ENCODE measurements at places on chromosomes 3 and 15. TPM values are rescaled to one million over a fixed set of nuclear protein-coding genes. Genes with fewer than 3 reads are reported as not detected.

Gene TRH
- not detected for total RNA-seq

Gene CADM2
- total RNA-seq: 0.26 TPM

Gene RARB
- total RNA-seq: 0.26 TPM

Gene RARRES1
- not detected for total RNA-seq

Gene FAM81A
- 0.26 TPM for total RNA-seq

Gene SH2D7
- not detected for total RNA-seq

Gene SLCO2A1
- total RNA-seq: not detected

Gene SLC12A8
- 19.2 TPM for total RNA-seq

Gene ADGRG7
- total RNA-seq: under 0.01 TPM

Gene CDHR4
- not detected for total RNA-seq

Gene DAPK2
- total RNA-seq: 0.53 TPM

Gene HAPLN3
- 1.1 TPM for total RNA-seq

Gene PRR20G
- total RNA-seq: not detected

DNA sequence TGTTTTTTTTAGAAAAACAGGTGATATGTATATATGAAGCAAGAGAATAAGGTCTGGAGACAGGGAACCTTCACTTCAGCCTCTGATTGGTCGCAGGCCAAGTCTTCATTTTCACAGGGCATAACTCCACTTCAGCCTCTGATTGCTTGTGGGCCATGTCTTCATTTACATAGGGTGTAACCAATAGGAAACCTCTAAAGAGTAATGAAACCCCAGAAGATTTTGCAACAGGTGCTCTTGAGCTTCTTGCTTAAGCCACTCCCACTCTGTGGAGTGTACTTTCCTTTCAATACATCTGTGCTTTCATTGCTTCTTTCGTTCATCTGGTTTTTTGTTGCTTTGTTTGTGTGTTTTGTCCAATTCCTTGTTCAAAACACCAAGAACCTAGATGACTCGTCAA, 22.6 kb upstream of the SCG3 start:
- peak; percentile 4 for DNase-seq

GRCh38 chr3:70916375-70917055, 604.1 kb upstream of the MDFIC2 start:
- peak; percentile 3 for DNase-seq

- DNase-seq: no peak
Observed at GRCh38 chr15:70579766-70580165, 183.6 kb downstream of the UACA start.

GRCh38 chr15:48266024-48266689, 60.1 kb downstream of the SLC12A1 start:
- peak; percentile 52 for DNase-seq

GRCh38 chr15:44720460-44721176, 9.3 kb downstream of the B2M start:
- DNase-seq: no peak

- DNase-seq: no peak
Observed at GRCh38 chr3:50204804-50205412, at the start of gene SLC38A3. TSS of gene SLC38A3 (plus strand) at chr3:50205271. CDS start at chr3:50214200, 8,929 bp downstream.

- DNase-seq: peak; percentile 95
Observed at GRCh38 chr3:87287011-87287410, 10.6 kb upstream of the POU1F1 start.

GRCh38 chr3:125313060-125313635, 62.0 kb downstream of the ZNF148 start:
- DNase-seq: peak; percentile 57

DNA sequence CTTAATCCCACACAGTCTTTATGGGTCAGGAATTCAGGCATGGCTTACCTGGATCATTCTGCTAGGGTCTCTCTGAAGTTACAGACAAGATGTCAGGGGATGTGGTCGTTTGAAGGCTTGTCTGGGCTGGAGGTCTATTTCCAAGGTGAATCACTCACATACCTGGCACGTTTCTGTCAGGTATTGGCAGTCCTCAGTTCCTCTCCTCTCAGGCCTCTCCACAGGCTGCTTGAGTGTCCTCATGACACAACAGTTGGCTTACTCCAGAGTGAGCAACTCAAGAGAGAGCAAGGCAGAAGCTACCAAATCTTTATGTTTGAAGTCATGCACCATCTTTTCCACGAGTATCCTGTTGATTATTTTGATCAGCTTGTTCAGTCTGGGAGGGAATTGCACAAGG, 43.9 kb upstream of the PARP14 start:
- peak; percentile 67 for DNase-seq

GRCh38 chr3:48429317-48429959, 448 bp downstream of the PLXNB1 start:
- peak; percentile 38 for DNase-seq

DNA sequence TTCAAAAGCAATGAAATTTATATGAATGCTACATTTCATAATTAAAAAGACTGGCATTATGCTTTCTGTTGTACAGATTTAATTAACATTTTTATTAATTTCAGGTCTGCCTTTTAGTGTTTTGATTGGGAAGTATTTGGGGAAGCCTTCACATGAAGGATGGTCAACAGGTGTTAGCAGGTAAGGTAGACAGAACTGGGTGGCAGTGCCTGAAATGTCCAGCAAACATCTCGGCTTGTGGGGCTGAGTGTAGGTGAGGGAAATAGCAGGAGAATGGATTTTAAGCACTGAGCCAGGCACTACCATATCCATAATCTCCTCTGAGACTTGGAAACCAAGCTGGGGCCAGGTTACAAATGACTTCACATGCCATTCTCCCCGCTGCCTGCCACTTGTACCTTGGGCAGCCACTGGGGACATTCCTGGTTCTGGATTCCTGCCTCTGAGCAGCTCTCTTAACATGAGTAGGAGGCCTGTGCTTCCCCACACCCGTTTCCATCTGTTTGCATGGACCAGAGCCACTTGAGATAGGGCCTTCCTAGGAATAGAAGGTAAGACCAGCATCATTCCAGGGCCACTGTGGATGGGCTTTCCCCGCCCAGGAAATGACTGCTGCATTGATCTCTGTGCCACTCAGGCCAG, 125.9 kb upstream of the HES1 start:
- DNase-seq: no peak

- DNase-seq: peak; percentile 84
Observed at GRCh38 chr3:59654480-59655417, 604.9 kb upstream of the CFAP20DC start.

- no peak for DNase-seq
Observed at GRCh38 chr3:50287262-50287661, 5.0 kb downstream of the IFRD2 start.

GRCh38 chr3:33201195-33201594, 17.4 kb downstream of the SUSD5 start:
- no peak for DNase-seq

- DNase-seq: peak; percentile 3
Observed at GRCh38 chr3:76147846-76148245, 362.5 kb upstream of the ZNF717 start.

DNA sequence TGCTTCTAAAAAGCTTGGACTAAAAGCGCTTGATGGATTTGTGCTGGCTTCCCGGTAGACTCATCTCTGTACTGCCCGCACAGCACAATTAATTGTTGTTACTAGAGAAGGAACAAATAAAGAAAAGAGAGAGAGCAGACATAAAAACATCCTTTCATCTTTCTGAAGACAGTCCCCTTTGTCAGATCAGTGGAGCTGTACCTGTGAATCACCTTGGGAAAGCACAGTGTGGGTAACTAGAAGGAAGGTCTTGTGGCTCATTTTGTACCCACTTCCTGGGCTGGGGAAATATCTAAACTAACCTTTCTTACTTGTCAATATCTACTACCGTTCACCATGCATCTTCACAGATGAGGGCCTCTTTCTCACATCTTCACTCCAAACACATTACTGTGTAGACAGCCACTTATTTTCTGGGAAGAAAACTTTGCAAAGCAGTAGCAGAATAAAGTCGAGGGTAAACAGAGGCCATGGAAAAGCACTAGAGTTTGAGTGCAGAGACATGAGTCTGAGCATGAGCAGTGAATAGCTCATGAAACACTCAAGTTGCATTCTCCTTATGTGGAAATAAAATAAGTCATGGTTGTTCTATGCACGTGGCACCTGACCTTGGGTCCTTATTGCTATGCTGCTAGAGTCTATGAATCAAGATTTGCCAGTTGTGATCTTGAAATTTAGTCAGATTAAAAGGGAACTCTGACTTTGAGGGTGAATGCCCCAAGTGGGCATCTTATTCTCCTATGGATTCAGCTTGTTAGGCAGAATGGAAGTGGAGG, 169.3 kb downstream of the LPP start:
- DNase-seq: no peak

DNA sequence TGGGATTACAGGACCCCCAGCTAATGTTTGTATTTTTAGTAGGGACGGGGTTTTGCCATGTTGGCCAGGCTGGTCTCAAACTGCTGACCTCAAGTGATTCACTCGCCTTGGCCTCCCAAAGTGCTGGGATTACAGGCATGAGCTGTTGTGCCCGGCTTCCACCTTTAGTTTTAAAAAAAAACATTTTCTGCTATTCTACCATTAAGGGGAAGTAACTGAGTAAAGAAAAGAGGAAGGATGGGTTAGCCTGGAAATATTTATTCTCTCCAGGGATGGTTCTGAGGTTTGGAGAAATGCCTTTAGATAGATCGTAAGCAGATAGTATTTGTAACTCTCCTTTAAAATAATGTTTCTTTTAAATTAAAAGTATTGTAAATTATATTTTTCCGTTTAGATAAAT, 3.1 kb downstream of the AP4E1 start:
- DNase-seq: no peak

DNA sequence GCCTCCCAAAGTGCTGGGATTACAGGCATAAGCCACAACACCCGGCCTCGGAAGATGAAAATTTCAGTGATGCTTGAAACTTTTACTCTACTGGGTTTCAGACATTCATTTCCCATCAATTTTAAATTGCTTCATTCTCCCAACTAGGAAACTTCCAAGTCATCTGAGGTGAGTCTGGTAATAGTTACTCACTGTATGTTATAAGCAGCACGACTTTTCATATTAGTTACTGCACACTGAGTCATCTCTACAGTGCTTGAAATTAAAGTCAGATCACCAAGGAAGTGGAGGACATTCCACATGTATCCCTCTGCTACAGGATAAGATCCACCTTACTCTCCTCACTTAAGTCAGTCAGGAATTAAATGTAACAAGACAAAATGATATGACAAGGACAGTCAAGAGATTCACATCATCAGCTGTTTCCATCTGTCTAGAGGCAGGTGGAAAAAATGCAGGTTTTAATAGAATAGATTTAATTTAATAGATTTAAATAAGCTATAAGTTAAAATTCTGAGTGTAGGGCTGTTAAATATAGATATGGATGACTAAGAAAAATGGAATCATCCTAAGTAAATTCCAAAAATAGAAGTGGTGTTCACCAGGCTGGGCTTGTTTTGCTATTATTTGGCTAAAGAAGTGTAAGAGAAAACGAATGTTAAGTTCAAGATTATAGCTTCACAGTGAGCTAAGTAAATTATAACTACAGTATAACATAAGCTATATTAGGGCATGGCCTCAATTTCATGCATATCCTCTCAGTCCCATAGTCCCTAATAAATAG, 104.4 kb downstream of the TMCO5A start:
- DNase-seq: peak; percentile 94

DNA sequence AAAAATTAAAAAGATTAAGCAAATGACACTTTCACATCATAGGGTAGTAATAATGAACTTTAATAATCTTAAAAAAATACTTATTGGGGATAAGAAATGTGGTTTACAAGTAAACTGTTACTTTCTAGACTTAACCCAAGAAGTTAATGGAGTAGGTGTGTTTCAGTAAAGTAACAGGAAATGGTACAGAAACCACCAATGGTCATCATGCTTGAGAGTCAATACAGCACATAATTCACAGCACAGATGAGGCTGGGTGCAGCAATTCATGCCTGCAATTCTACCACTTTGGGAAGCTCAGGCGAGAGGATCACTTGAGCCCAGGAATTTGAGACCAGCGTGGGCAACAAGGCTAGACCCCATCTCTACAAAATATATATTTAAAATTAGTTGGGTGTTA, 11.5 kb upstream of the USP50 start:
- no peak for DNase-seq

DNA sequence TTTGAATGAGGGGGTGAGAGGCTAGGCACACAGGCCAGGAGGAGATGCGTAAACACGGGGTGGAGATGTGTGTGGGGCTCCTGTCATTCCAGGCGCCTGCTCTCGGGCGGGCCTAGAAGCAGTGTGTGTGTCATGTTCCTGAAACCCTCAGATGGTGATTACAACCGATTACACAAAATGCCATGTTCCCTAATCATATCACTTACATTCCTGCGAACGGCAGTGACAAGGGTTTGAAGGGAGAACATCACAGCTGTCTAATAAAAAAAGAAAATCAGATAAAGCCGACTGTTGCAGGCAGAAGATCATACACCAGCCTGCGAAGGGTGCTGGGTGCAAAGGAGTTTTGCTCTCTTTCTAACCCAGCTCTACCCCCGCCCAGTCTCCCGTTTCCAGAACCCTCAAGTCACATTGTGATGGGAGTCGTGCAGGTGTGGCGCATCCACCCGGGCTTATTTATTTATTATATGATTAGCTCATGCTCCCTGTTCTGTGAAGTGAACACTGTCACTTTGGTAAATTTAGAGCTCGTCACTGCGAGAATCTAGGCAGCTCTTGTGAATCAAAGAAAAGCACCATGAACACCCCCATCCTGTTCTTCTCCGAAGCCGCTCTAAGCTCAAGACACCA, 140.3 kb downstream of the NR2F2 start:
- DNase-seq: no peak

DNA sequence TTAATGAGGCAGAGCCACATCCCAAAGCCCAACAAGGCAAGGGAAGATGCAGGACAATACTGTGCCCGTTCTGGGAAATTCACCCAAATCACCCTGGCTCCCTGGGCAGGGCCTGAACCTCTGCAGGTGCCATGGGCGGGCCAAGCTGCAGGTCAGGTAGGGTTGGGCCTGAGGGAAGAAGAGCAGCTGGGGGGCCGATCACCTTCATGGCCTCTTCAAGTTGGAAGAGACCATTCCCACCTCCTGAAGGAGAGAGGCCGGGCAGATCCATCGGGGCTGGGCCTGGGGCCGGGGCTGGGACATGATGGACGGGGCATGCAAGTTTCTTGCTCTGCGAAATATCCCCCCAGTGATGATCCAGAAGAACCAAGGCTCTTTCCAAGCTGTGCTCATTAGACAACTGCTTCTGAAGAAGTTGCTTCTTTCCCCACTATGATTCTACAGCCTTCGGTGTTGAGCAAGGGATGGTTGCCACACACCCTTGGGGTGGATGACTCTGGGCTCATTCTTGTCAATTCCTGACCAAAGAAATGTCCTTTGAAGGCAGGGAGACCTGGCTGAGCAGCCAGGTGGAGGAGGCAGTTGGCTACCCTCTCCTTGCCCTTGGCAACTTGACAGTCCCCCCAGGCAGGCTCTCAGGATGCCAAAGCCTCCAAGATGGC, 38.2 kb downstream of the KLHL25 start:
- no peak for DNase-seq

DNA sequence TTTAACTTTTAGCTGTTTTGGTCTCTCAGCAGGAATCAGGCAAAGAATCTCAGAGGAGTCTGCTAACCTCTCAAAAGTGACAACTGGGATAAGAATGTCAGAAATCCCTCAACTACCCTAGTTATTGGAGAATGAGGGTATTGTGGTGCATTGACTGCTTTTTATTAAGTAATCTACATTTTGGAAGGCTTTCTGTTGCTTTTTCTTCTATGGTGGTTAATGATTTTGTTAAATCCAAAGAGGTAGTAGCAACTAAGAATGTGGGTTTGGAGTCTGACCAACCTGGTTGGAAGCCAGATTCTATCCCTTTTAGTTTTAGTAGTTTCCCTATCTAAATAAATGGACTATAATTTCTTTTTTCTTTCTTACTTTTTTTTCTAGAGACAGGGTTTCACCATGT, 94.7 kb upstream of the RNF7 start:
- DNase-seq: no peak

Measured in bronchial epithelial cell (primary cell).